ENCODE measurements at places on chromosomes 16 and 17.

DNA sequence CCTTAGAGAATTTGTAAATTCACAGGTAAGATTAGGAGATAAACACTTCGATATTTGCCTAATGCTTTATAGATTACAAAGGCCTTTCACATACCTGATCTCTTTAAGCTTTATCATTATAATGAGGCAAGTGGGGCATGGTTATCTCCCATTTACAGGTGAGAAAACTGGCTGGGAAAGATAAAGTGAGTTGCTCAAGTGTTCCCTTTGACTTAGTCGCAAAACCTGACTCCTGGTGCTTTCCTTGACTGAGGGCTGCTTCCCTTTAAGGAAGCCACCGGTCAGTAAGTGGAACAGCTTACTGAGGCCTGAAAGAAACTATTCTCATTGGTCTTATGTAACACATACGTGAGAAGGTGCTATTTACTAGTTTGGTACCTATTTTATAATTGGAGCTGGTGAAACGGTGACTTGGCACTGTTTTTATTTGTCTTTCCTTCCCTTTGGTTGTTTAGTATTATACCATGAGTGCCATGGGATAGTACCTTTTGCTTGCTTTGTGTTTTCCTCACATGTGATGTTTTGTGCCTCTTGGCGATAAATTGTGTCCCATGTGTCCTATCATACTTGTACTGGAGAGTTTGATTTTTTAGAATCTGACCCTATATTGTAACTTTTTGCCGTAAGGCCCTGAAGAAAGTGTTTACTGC, 57.2 kb downstream of the NUP88 start:
- DNase-seq = no peak

- DNase-seq = peak; percentile 70
These were observed 2.2 kb upstream of the CHD3 start for GRCh38 chr17:7886227-7887037.

DNA sequence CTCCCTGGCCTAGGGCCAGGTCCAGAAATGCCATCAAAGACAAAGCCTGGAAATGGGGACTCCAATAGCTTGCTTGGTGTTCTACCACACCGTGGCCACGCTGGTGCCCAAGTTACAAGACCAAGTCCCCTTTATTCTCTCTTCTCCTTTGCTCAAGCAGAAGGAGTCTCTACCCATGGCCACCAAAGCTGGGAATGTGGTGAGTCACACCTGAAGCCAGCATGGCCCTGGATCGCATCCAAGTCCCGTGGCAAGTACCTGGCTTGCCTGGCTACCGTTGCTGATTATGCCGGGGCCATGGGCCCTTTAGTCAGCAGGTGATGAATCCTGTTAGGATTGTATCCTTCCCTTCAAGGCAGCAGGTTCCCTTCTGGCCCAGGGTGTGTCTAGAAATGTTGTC, 260.0 kb downstream of the HAPSTR1 start:
- no peak for DNase-seq

DNA sequence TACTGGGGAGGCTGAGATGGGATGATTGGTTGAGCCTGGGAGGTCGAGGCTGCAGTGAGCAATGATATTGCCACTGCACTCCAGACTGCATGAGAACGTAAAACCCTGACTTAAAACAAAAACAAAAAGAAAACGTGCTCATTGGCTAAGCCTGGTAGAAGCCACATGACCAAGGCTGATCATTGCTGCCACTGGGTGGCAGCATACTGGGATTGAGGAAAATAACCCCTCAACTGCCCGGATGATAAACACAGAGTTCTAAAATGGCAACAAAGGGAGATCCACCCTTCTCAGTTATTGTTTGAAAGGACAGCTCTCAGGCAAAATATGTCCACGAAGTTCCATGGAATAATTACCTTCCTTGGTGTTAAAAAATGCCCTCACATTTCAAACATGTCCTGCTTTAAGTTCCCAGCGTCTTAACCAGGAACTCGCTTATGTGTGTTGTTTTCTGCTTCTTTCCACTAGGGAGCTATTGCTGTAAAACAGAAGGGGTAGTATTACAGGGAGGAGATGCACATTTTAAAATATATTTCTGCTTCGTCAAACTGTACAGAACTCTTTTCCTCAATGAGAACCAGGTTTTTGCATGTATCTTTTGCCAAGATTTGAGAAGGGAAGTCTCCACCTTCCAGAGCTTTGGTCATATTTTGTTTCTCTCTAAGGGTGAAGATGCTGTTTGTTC, 675.3 kb downstream of the MAF start:
- no peak for DNase-seq

GRCh38 chr17:17173921-17174320, 32.2 kb downstream of the PLD6 start:
- peak; percentile 22 for DNase-seq

GRCh38 chr17:48681609-48682008, 40.7 kb downstream of the PRAC1 start:
- DNase-seq = no peak

GRCh38 chr17:77098884-77099545, 41.8 kb upstream of the SEC14L1 start:
- DNase-seq = no peak

GRCh38 chr17:36525888-36526287, 8.8 kb downstream of the MYO19 start:
- DNase-seq = no peak

DNA sequence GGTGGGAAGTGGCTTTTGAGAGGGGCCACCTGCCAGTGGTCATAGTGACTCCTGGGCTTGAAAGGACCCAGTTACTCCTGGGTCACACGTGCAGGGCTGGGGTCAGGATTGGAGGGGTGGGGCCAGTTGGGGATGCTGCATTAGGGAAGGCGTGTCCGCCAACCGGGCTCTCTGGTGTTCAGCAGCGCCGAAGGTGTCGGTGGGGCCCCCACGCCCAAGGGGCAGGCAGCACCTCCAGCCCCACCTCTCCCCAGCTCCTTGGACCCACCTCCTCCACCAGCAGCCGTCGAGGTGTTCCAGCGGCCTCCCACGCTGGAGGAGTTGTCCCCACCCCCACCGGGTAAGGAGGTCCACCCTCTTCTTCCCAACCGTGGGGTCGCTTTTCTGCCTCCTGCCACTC, 9.5 kb downstream of the ABI3 start:
- DNase-seq = peak; percentile 55

DNA sequence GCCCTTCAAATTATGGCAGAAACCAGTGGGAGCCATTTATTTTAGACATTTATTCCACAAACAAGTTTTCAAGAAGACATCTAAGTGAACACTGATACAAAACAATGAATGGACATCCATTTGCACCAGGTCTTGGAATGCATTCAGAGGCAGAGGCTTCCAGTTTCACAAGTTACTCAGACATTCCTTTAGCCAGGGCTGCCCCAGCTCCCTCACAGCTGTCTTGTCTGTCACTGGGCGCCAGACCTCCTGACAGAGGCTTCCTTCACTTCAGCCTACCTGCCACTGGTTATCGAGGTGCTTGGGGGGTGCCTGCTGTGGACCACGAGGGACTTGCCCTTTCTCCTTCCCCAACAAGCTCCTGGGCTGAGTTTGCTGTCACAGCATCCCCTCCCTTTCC, 19.2 kb downstream of the AQP8 start:
- no peak for DNase-seq

GRCh38 chr16:75282466-75283281, 31.2 kb upstream of the BCAR1 start:
- no peak for DNase-seq

DNA sequence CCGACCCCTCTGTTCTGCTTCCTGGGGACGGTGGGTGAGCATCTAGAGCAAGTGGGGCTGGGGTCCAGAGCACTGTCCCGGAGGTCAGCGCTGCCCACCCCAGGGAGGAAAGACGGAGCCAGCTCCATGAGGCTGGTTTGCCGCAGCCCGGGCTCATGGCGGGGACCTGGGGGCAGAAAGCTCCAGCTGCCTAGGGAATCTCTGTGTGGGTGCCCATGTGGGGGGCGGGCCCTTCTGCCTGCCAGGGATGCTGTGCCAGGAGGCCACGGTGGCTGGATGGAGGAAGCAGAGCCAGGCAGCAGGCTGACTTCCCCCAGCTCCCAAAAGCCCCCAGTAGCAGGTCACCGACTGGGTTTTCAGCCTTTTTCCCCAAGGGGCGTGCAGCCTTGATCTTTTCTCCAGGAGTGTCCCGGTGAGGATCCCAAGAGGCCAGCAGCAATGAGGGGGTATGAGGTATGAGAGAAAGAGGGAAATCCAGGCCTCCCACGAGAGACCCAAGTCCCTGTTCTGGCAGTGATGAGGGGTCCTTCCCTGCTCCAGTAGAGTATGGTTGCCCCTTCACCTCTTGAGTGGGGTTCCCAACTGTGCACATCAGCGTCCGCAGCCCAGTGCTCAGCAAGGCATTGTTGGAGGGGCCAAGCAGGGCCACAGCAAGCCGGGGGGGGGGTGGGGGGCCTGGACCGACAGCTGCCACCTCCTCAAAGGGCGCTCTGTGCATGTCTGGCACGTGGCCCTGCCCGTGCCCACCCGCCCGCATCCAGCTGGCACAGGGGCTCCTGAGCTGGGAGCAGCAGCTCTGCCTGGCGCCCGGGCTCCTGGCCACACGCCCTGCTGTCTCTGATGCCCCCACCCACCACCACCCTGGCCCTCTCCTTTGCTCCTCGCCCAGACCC, 15.6 kb upstream of the BCAR1 start:
- peak; percentile 52 for DNase-seq

DNA sequence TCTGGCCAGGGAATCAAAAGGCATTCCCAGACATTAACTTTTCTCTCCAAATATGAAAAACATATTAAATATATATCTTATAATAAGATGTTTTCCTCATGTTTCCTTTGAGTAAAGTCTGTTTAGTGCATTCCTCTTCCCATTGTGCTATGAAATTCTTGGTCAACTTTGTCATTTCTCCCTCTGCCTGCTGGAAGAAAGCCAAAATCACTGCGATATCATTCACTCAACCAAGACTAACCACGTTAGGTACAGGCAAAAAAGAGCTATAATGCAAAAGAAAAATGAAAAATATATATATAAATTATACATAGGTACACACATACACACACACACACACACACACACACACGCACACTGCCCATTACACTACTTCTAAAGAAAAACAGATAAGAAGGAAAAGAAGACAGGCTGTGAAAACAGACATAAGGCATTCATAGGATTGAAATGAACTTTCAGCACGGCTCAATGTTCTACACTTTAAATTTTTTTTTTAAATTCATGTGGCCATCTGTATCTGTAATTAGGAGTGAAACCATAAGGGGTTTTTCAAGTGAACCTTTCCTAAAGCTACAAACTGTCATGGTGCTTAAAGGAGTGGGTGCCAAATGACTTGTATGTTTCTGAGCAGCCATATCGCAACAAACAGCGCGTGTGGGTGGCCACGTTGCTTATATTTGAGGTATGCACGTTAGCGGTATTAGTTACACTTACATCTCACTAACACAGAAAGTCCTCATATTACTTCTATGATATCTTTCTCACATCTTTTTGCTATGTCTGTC, 71.6 kb upstream of the PSMD7 start:
- DNase-seq = no peak

GRCh38 chr17:72754513-72754912, 338.0 kb downstream of the SLC39A11 start:
- DNase-seq = no peak

DNA sequence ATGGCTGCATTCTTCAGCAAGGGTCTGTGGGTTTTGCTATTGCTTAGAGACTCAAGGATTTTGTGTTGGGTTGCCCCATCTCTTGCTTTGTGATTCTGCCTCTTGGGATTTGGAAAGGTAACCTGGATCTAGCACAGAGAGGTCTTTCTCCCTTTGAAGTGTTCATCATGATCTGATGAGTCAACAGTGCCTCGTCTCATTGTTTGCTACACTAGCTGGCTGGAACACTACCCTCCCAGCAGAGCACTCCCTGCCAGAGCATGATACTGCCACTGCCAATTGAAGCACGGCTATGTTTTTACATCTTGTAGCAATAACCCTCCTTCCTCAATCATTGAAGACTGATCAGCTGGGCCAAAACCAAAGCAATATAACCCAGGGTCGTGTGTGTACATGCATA, 361.0 kb downstream of the CDH13 start:
- no peak for DNase-seq

DNA sequence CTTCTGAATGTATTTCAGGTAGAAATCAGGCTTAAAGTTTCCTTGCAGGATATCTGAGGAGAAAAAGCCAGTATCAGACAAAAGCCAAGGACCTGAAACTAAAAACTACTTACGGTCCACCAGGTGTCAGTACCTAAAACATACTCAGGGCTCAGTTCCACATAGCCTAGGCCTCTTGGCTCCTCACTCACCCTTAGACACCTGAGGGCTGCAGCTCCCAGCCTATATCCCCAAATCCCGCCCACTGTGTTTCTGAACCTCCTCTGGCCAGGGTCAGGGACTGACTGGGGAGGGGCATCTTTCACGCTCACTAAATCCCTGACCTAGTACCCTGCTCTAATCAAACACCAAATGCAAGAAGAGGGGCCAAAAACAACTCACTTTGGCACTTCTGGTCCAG, 8.8 kb upstream of the ROGDI start:
- DNase-seq = no peak

DNA sequence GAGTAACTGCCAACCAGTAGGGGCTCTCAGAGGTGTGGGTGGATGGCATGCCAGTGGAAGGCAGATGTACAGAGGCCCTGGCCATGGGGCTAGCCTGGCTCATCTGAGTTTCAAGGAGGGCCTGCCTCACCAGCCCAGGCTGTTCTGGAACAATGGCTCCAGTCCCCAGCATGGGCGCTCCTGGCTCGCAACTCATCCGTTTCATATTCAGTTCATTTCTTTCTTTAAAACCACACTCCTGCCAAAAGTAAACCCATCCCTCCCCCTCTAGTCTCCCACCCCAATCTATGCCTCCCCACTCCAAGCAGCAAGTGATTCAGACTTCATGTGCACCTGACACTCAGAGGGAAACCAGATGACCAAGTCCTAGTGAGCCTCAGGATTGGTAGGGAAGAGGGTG, 2.4 kb downstream of the CCL13 start:
- no peak for DNase-seq

- DNase-seq = no peak
These were observed 6.6 kb upstream of the DHRS7C start for GRCh38 chr17:9798008-9798407.

- DNase-seq = no peak
These were observed 77.5 kb downstream of the ENGASE start for GRCh38 chr17:79152110-79152509.

GRCh38 chr17:18862011-18862410, 4.1 kb downstream of the PRPSAP2 start:
- DNase-seq = no peak

GRCh38 chr16:87441886-87442580, 49.9 kb downstream of the MAP1LC3B start:
- DNase-seq = no peak

GRCh38 chr16:48318630-48319029, 66.6 kb downstream of the SIAH1 start:
- DNase-seq = peak; percentile 32

- DNase-seq = peak; percentile 71
These were observed 2.7 kb upstream of the HES7 start for GRCh38 chr17:8126491-8127066.

- DNase-seq = no peak
These were observed 5.0 kb upstream of the SERPINF2 start for GRCh38 chr17:1737531-1738291.

Data from left hindlimb (tissue), 1 donor.